CD4-positive, alpha-beta T cell treated with Interleukin-4 for 1 hour (primary cell): ENCODE measurements at places on chromosomes 4 and X.

- DNase-seq = no peak
Observed at GRCh38 chr4:102285831-102286230, 59.5 kb downstream of the SLC39A8 start.

GRCh38 chr4:118849867-118850487, 14.1 kb upstream of the SEC24D start:
- DNase-seq = no peak

DNA sequence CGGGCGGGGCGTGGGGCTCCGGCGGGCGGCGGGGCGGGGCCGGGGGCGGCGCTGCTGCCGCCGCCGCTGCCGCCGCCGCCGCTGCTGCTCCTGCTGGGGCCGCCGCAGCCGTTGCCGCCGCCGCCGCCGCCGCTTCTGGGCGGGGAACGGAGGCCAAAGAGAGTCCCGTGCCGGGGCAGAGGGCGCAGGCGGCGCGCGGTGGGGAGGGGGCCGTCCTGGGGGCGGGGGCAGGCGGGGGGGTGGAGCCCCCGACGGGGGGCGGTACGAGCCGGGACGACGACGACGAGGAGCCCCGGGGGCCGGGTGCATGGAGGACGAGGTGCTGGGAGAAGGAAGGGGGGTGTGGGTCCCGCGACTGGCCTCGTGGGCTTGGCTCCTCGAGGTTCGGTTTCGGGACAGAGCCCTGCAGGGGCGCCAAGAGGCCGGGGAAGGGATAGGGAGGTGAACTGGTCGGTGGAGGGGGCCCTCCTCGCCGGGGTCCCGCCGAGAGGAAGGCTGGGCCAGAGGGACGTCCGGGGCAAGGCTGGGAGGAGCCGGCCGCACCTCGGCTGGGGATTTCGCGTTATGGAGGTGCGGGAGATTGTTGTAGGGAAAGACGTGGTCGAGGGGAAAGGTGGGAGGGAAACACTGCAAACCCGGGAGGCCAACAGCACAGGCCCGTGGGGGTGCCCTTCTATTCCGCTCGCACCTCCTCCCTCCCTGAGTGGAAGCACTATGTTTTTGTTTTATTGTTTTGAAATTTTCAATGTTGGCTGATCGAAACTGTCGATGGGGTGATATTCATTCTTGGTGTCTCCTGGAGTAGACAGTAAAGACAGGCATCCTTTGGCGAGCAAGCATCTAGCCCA, 1.9 kb downstream of the BCORL1 start:
- DNase-seq = peak; percentile 25

DNA sequence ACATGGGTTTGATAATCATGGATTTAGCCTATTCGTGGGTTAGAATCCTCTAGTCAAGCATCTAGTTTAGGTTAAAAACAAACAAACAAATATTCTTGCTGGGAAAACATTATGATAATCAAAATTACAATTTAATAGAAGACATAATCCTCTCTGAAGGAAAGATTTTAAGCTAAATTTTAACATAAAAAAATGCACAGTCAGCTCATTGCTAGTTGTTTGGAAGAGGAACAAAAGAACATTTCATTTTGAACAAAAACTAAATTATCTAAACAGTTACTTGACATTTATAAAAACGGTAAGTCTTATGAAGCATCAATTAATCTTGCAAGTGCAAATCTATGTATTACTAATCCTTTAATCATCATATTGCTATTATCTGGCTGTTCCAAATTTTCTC, 18.2 kb upstream of the AGA start:
- no peak for DNase-seq

- DNase-seq = no peak
Observed at GRCh38 chr4:127236889-127237288, 395.9 kb upstream of the INTU start.

DNA sequence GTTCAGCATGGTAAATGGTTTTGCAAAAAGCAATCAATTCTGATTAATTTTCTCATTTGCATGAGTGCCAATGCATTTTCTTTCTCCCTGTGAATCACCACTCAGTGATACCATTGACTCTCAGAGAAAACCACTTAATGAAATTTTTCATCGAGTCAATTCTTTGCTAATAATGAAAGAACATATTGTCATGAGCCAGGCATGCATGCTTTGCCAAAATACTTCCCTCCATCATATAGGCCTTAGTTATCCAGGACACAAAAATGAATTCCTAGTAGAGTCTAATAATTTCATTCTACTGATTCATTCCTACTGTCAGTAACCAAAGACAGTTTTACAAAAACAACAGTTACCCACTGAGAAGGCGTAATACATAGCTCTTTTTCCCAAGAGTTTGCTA, 680.0 kb downstream of the TRIML1 start:
- no peak for DNase-seq
